ENCODE measurements at places on chromosomes 4 and X. TPM values are rescaled to one million over a fixed set of nuclear protein-coding genes. Genes with fewer than 3 reads are reported as not detected.

GRCh38 chr4:117225471-117225870 lies 140.1 kb upstream of the TRAM1L1 start:
- H3K4me3 ChIP-seq = no peak overlapping the region
- H3K36me3 ChIP-seq = no peaks in the 10 kb centered on the region

GRCh38 chr4:48939785-48940184 lies 33.2 kb upstream of the OCIAD2 start:
- H3K36me3 ChIP-seq = no peaks in the 10 kb centered on the region
- H3K4me1 ChIP-seq = no peaks in the 10 kb centered on the region
- H3K27ac ChIP-seq = no peak overlapping the region

HSD17B13 gene
- total RNA-seq = not detected

DNA sequence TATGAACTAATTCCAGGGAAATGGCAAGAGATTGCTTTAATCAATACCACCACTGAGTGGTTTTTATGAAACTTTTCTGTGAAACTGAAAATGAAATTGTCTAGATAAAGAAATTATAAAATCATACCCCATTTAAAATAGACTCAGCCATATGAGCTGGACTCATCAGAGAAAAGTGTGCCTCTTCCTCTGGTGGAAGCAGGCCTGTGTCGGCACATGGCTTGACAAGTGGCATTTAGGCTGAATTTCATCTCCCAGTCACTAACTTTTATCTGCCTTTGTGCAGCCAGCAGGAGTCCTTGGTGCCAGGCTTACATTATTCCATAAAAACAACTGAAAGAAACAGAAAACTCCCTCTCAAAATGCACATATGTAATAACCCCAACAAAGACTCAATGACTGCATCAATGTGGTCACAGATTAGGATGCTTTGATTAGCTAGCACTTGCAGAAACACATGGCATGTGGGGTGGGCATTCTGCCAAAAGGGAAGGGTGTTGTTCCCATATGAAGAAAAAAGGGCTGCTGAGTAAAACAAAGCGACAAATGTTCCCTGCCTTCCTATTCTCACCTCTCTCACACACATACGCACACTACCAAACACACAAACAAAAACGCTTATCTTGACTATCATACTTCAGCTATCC lies 232.3 kb downstream of the PABPC4L start:
- no peak overlapping the region for H3K27ac ChIP-seq
- H3K4me3 ChIP-seq = no peak overlapping the region
- no peak for DNase-seq
- H3K4me1 ChIP-seq = no peaks in the 10 kb centered on the region

DNA sequence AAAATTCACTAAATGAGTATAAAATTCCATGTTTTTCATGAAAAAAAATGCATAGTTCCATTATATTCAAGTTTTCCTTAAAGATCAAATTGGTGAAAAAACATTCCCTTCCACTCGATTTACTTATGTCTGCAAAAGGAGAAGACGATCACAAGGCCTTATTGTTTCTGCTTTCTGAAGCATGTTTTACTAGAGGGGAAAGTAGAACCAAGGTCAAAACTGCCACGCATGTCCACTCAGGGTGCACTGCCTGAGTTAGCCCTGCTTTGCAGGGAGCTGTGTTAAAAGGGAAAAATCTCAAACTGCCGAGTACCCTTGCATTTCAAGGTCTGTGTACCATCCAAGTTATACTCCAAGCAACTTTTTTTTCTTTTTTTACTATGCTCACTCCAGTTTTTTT lies 57.2 kb downstream of the TRAPPC11 start:
- no peaks in the 10 kb centered on the region for H3K4me1 ChIP-seq
- DNase-seq = no peak
- H3K4me3 ChIP-seq = no peak overlapping the region
- H3K27ac ChIP-seq = no peak overlapping the region
- H3K36me3 ChIP-seq = peaks cover 3% of the 10 kb centered on the region

- H3K36me3 ChIP-seq = peaks cover 2% of the 10 kb centered on the region
- no peak overlapping the region for H3K27ac ChIP-seq
- no peaks in the 10 kb centered on the region for H3K4me1 ChIP-seq
- no peak for DNase-seq
- no peak overlapping the region for H3K4me3 ChIP-seq
These were observed 44.8 kb upstream of the GRPEL1 start for GRCh38 chr4:7112656-7113055.

FGB gene
- not detected for total RNA-seq

DNA sequence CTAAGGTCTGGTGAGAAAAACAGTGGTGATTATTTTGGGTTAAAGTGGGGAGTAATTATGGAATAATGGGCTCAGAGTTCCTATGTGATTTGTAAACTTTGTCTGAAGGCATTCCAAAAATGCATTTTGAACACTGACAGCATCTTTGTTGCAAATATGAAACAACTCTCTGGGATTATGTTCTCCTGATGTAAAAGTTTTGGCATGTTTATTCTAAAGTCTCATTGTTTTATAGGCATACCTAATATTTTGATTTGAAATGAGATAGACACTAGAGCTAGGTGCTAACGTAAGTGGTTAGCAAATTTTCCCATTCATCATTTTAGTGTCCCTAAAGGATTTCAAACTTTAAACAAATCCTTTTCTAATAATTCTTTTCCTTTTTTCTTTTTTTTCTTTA lies 140.9 kb upstream of the ANXA3 start:
- no peak overlapping the region for H3K27ac ChIP-seq
- H3K4me3 ChIP-seq = no peak overlapping the region
- no peak for DNase-seq
- peaks cover 21% of the 10 kb centered on the region for H3K4me1 ChIP-seq

ARMCX4 gene
- total RNA-seq = 17.9 TPM

NPNT gene
- not detected for total RNA-seq

GRCh38 chr4:165873298-165874071 lies 448 bp downstream of the TLL1 start:
- peaks cover 4% of the 10 kb centered on the region for H3K36me3 ChIP-seq
- peak overlapping the region; percentile 89 for H3K27ac ChIP-seq
- peak; percentile 67 for DNase-seq
- peaks cover 3% of the 10 kb centered on the region for H3K27me3 ChIP-seq
- H3K4me3 ChIP-seq = peak overlapping the region; percentile 96
- H3K4me1 ChIP-seq = peaks cover 47% of the 10 kb centered on the region

ERCC6L gene
- 1.7 TPM for total RNA-seq

GRCh38 chrX:12686331-12686730 lies 104.9 kb upstream of the PRPS2 start:
- no peak for DNase-seq
- no peak overlapping the region for H3K4me3 ChIP-seq
- H3K27me3 ChIP-seq = no peaks in the 10 kb centered on the region
- no peaks in the 10 kb centered on the region for H3K36me3 ChIP-seq
- H3K4me1 ChIP-seq = peaks cover 4% of the 10 kb centered on the region
- no peak overlapping the region for H3K27ac ChIP-seq

- H3K27ac ChIP-seq = no peak overlapping the region
- peaks cover 5% of the 10 kb centered on the region for H3K36me3 ChIP-seq
- H3K27me3 ChIP-seq = peaks cover 2% of the 10 kb centered on the region
- DNase-seq = no peak
- H3K4me1 ChIP-seq = peaks cover 38% of the 10 kb centered on the region
These were observed 74.4 kb downstream of the RTL5 start for GRCh38 chrX:72057331-72057730.

- no peak overlapping the region for H3K27ac ChIP-seq
- no peaks in the 10 kb centered on the region for H3K36me3 ChIP-seq
- no peak overlapping the region for H3K4me3 ChIP-seq
- H3K27me3 ChIP-seq = no peaks in the 10 kb centered on the region
These were observed 22.4 kb downstream of the NEXMIF start for GRCh38 chrX:74902806-74903205.

DNA sequence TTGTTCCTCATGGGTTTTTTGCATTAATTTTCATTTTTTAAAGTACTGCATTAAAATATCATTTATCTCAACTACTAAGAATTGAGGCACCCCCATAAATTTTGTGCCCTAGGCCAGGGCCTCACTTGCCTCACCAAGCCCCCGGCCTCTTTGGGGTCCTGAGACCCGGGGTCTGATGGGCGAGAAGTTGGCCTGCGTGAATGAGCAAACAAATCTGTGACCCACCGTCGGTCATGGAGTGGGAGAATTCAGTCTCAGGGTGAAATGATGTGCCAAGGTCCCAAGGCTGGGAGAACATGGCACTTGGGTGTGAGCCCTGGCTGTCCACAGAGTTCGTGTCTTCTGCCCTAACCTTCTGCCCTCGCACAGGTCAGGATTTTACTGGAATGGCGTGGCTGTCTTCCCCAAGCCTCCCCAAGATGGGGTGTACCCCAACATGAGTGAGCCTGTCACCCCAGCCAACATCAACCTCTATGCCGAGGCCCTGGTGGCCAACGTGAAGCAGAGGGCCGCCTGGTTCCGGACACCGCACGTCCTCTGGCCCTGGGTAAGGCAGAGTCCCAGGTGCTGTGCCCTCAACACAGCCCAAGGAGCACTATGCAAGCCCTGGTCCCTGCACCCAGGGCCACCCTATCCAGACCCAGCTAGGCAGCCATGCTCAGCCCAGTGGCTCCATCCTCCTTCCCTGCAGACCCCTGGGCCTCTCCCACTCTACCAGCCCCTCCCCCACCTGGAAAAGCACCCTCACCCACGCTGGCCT lies 18.0 kb downstream of the MAN2B2 start:
- no peak overlapping the region for H3K27ac ChIP-seq
- no peaks in the 10 kb centered on the region for H3K4me1 ChIP-seq
- H3K27me3 ChIP-seq = no peaks in the 10 kb centered on the region
- no peak for DNase-seq
- H3K36me3 ChIP-seq = no peaks in the 10 kb centered on the region

- H3K4me3 ChIP-seq = peak overlapping the region; percentile 21
- H3K27ac ChIP-seq = no peak overlapping the region
- H3K4me1 ChIP-seq = no peaks in the 10 kb centered on the region
- H3K27me3 ChIP-seq = no peaks in the 10 kb centered on the region
These were observed 150.0 kb downstream of the PDE5A start for GRCh38 chr4:119478446-119479179.

GASK1B gene
- 63.8 TPM for total RNA-seq

DNA sequence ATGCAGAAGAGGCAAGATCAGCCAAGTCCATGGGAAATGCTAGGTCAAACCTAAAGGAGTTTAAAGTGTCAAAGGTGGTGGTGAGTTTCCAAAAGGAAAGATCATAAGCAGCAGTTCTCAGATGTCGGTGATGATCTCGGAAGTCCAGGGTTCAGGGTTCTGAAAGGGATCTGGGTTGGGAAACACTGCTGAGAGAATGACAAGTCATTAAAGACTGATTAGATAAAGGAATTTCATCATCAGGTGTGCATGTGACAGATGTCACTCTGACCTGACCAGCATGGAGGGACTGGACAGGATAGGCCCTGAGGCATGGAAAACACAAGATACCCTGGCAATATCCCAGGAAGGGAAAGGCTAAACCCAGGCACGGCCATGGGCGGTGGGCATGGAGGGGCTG lies 195.7 kb upstream of the TBL1X start:
- peaks cover 1% of the 10 kb centered on the region for H3K27me3 ChIP-seq
- H3K36me3 ChIP-seq = no peaks in the 10 kb centered on the region
- DNase-seq = no peak

DNA sequence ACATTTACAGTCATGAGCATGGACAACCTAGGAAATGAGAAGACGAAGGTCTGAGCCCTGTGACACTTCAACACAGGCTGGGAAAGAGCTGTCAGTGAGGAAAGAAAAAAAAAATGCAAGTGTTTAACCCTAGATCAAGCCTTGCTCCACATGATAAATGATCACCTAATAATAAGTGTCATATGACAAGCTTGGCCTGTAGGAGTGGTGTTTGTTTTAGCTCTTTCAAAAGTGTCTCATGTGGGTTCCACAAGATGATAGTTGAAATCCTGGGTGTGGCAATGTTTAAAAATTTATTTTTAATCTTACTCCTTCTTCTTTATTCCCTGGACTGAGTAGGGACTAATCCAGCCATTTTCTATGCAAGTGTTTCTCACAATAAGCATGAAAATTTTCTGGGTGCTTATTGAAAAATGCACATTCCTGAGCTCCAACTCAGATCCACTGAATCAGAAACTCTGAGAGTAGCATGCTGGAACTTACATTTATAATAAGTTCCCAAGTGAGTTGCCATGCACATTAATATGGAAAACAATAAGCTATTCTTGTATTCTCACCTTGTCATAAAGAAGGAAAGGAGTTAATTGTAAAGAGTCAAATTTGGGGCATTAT lies 138.3 kb downstream of the AREG start:
- no peak for DNase-seq
- H3K4me3 ChIP-seq = no peak overlapping the region
- H3K27ac ChIP-seq = no peak overlapping the region
- H3K27me3 ChIP-seq = peaks cover 1% of the 10 kb centered on the region

- DNase-seq = no peak
- no peak overlapping the region for H3K27ac ChIP-seq
- no peaks in the 10 kb centered on the region for H3K36me3 ChIP-seq
- no peak overlapping the region for H3K4me3 ChIP-seq
- peaks cover 3% of the 10 kb centered on the region for H3K4me1 ChIP-seq
These were observed 57.3 kb upstream of the AP1S2 start for GRCh38 chrX:15911734-15912550.

GRCh38 chrX:41442824-41443550 lies 4.2 kb upstream of the NYX start:
- H3K27ac ChIP-seq = no peak overlapping the region
- no peaks in the 10 kb centered on the region for H3K36me3 ChIP-seq
- H3K27me3 ChIP-seq = peaks cover 4% of the 10 kb centered on the region
- no peak overlapping the region for H3K4me3 ChIP-seq
- DNase-seq = no peak
- no peaks in the 10 kb centered on the region for H3K4me1 ChIP-seq

- no peak overlapping the region for H3K27ac ChIP-seq
- DNase-seq = no peak
- no peak overlapping the region for H3K4me3 ChIP-seq
These were observed 189.1 kb downstream of the SPCS3 start for GRCh38 chr4:176508780-176509331.

DNA sequence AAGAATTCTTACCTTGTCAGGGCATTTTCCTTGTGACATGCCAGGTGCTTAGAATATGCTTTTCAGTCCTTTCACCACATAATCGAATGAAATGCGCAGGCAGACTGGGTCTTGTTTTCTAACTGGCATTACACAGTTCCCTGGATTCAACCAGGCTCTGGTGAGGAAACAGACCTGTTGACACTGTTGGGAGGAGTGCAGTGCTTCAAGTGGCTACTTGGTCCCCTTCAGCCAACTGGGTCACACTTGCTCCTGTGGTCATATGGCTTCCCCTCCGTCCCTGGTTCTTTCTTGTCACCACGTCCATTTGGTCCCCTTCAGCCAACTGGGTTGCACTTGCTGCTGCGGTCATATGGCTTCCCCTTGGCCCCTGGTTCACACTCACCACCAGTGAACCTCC lies 9.7 kb downstream of the SMIM20 start:
- H3K36me3 ChIP-seq = peaks cover 9% of the 10 kb centered on the region
- H3K27ac ChIP-seq = no peak overlapping the region
- no peak for DNase-seq
- H3K4me1 ChIP-seq = peaks cover 18% of the 10 kb centered on the region
- no peak overlapping the region for H3K4me3 ChIP-seq

HS6ST2 gene
- total RNA-seq = 1.1 TPM

Measured in endothelial cell (in vitro differentiated cells).